ENCODE measurements at places on chromosomes 11 and 22.

- no peak for DNase-seq
Measured at GRCh38 chr22:36247955-36248354, 5.0 kb upstream of the APOL1 start.

DNA sequence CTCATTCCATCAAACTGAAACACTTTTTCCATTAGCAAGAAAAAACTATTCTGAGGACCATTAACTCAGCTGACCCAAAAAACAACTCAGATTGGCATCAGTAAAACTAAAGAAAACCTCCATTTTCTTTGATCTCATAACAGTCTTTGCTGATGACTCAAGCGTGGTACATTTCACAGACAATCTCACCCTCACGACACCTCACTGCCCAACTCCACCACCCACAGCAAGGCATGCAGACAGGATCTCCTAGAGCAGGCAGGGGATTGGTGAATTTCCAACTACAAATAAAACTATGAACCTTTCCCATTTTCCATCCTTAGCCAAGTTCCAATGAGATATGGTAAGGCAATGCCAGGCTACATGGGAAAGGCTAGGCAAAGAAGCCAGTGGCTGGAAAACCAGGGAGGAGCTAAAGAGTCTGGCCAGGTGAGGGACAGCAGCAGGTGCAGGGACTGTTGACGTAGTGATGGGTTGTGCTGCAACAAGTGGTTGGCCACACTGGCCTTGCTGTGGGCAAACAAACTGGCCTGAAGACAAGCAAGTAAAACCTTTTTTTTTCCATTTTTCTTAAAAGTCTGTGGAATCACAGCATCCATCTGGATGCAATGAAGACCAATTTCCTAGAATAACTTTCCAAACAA is 97.2 kb downstream of the SERGEF start:
- no peak for DNase-seq

GRCh38 chr11:8691601-8692000 is 9.0 kb downstream of the RPL27A start:
- DNase-seq = no peak

DNA sequence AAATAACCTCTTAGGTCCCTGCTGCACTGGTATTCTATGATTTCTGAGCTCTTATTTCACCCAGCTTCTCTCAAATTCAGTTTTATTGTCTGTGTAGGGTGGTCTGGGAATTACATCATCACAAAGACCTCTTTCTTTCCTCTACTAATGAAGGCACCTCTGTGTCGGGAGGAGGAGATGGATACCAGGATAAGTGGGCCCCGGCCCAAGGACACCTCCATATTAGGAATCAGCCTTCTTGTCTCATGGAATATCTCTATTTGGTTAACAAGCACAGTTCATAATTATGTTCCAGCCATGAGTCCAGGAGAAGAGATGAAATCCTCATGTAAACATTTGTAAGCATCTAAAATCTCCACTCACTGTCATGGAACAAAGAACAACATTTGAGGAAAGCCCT is 9.4 kb downstream of the PARVA start:
- DNase-seq = no peak

GRCh38 chr22:25621986-25622385 is 57.5 kb downstream of the GRK3 start:
- DNase-seq = no peak

GRCh38 chr11:96037405-96037949 is 113.6 kb upstream of the MTMR2 start:
- no peak for DNase-seq

DNA sequence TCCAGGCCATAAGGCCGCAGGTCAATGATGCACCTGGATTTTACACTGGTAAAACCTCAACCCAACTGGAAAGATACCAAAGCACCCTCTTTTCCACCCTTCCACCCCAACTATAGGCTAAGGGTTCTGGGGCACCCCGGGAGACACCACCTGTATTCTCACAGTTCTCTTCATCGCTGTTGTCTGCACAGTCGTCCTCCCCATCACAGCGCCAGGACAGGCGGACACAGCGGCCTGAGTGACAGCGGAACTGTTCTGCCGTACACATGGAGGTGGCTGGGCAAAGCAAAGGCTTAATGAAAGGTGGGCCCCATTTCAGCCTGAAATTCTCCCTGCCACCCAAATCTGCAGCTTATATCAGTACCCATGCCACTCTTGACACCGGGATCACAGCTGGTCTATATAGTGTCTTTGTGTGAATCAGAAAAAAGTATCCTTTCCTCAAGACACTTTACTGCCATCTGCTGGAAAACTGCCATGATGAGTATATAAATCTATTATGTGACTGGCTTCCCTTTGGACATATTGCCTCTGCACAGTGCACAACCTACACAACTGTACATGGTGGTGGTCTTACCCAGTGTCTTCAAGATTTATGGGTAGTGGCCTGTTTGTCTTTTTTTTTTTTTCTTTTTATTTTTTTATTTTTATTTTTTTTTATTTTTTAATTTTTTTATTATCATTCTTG is 21.5 kb downstream of the LRP4 start:
- DNase-seq = no peak

DNA sequence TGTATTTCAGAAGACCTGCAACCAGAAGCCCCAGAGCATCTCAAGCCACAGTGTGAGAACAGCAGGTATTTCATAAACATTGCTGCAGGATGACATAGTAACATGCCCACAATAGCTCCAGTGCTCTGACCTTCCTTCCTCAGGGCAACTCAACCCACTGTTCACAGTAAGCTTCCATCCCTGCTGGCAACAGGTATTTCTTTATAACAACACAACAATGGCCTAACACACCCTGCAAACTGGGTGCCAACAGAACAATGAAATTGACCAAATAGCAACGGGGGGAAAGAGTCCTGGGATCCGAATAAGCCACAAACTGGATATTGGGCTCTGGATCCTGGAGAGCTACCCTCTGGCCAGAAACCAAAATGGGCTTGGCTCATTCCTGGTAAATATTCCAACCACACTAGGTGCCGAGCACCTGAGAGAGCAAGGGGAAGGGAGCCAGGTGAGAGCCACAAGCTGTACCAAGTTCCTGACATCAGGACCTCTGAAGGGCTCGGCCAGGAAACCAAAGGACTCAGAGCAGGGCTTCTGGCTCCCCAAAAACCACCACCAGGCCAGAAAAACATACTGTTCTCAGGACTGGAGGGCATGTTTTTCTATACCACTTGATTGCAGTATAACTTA is 99.5 kb downstream of the MICAL3 start:
- DNase-seq = no peak

Data from bone marrow (tissue), 2 donors.